ENCODE measurements at places on chromosomes 12 and 14. TPM values are rescaled to one million over a fixed set of nuclear protein-coding genes. Genes with fewer than 3 reads are reported as not detected.

PLEKHH1 gene
- total RNA-seq, result 0.22 TPM

KRT71 gene
- not detected for total RNA-seq

PTGDR gene
- 1.9 TPM for total RNA-seq

- DNase-seq, result no peak
Measured at GRCh38 chr14:30888480-30889243, 14.3 kb downstream of the COCH start.

DNA sequence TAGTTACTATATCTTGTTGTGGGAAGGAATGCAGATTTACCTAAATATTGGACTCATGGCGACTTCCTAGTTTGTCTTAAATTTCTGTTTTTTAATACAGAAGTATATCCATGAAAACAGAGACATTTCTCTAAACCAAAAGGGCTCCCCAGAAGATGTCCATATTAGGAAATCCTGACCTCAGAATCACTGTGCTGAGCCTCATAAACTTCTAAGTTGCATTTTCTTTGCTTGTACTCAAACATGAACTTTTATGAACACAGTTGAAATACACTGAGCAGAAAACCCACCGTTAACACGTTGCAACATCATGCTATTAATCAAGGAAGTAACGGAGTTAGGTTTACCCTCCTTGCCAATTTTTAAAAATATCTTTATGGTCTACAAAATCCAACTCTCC is 42.9 kb upstream of the NR2C1 start:
- no peak for DNase-seq

- DNase-seq, result no peak
Measured at GRCh38 chr12:2390133-2390532, 337.3 kb downstream of the CACNA1C start.

DNA sequence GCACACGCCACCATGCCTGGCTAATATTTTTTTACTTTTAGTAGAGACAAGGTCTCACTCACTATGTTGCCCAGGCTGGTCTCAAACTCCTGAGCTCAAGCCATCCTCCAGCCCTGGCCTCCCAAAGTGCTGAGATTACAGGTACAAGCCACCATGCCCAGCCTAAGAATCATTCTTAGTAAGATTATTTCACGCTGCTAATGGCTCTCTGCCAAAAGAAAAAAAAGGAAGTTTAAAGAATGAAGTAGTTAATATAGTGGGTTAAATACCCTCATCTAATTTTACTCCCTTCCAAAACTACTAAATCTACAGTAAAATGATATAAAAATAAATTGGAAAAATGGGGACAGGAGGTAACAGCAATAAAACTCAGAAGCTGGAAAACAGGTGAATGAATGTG is 2.6 kb downstream of the ETFRF1 start:
- DNase-seq, result no peak
